Activated T-cell treated with anti-CD3 and anti-CD28 coated beads for 48 hours (primary cell): ENCODE measurements at places on chromosomes 11 and 22.

DNA sequence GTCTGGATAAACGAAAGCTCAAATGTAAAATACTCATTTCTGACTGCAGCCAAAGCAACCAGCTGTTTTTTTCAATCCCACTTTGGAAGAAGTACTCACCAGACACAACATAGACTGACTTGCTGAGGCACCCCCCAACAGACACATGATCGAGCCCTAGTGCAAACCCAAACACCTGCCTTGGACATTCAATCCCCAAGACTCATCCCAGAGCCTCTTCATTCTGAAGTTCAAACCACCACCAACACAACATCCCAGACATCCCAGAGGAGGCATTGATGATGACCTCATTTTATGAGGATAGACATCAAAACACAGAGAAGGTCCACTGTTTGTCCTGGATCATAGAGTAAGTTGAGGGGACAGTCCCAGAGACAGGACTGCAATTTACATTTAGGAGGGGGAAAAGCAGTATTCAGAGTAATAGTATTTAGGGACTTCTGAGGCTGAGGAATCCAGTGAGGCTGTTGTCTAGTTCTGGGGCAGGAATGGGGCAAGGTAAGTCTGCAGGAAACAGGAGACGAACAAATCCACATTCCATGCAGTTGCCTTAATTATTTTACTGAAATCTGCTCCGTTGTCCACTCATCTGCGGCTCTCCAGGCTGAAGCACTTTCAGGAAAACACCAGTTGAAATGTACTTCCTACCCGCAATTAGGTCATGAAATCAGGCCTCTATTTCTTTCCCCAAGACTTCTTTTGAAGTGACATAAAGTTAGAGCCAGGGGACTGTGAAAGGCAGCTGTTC, 54.8 kb downstream of the CLPB start:
- no peak for DNase-seq

GRCh38 chr11:30652801-30653200, 66.6 kb upstream of the MPPED2 start:
- no peak for DNase-seq

- no peak for DNase-seq
These were observed 220.6 kb downstream of the TMEM135 start for GRCh38 chr11:87258171-87258833.

- no peak for DNase-seq
These were observed 44.4 kb downstream of the INSC start for GRCh38 chr11:15159085-15159484.
